Osteocyte (in vitro differentiated cells): ENCODE measurements at places on chromosomes 1 and 21. TPM values are rescaled to one million over a fixed set of nuclear protein-coding genes. Genes with fewer than 3 reads are reported as not detected.
A peak's percentile ranks its signal among the peaks of the same experiment; 100 is the strongest.

- peak; percentile 48 for DNase-seq
Observed at GRCh38 chr1:248851390-248851789, 7.5 kb downstream of the ZNF692 start.

GRCh38 chr1:44985747-44986359 is 542 bp downstream of the EIF2B3 start:
- DNase-seq = no peak

DNA sequence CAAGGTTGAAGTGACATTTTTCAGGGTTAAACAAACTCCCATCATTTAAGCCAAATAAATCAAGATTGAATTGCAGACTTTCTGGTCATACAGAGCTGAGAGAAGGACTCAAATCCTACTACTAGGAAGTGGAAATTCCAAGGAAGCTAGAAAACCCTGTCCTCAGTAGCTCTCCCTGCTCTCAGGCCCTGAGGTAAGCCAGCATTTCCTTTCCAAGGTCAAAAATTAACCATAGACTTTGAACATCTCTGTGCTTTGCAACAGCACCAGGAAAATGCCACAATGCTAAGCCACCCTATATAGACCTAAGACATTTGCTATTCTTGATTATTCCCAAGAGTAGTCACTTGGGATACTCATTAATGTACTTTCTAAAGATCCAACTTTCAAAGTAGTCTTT is 45.1 kb downstream of the LUZP1 start:
- DNase-seq = no peak

DNA sequence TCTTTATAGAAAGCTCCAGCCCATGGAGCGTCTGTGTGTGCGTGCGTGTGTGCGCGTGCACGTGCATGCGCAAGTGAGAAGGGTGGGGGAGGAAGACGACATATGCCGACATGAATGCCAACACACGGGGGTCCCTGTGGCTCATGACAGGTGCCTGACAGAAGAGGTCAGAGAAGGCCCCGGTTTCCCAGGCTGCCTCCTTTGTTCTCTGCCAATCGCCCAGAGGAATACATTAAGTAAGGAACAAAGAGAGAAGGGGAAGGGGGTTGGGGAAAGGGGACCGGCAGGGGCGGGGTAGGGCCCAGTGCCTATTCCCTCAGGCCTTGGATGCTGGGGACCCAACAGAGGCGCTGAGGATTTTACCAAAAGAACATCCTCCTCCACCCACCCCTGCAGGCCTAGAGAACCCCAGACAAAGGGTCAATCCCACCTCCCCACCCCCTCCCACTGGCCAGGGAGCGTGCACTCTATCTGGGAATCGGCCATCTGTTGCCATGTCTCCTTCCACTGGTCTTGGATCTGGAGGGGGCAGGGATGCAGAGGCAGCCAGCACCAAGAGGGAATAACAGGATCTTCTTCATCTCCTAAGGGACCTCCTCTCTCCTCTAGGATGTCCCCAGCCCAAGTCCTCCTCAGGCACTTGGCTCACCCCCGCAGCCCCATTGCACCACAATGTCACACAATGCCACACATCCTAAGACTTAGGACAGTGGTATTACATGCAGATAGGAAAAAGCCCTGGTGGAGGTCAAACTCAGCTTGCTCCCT is 39.4 kb downstream of the PIK3C2B start:
- DNase-seq = no peak

DNA sequence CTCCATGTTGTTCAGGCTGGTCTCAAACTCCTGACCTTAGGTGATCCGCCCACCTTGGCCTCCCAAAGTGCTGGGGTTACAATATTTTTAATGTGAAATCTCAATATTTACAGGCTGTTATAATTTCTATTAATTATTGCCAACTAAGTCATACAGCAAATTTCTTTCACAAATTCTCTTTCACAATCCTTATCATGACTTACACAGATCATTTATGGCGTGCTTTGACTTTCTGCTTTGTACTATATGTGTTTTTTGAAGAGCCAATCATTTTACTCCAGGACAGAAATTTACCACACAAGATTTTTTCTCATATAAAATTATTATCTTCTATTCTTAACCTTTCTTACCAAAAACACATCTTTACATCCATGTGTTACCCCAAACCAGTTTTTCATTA is 1729.9 kb downstream of the NCAM2 start:
- no peak for DNase-seq

DNA sequence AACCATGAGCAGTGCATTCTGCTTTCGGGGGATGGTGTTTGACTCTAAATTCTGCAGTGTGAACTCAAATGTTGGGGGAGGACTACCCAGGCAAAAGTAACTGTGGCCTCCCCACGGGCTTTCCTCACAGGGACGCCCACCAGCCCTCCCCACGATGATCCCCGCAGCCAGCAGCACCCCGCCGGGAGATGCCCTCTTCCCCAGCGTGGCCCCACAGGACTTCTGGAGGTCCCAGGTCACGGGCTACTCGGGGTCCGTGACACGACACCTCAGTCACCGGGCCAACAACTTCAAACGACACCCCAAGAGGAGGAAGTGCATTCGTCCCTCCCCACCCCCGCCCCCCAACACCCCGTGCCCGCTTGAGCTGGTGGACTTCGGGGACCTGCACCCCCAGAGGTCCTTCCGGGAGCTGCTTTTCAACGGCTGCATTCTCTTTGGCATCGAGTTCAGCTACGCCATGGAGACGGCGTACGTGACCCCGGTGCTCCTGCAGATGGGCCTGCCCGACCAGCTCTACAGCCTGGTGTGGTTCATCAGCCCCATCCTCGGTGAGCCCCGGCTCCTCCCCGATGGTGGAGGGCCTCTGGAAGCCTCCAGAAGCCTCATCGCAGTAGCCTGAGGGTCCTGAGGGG is 6.4 kb downstream of the SLC45A1 start:
- DNase-seq = no peak

DNA sequence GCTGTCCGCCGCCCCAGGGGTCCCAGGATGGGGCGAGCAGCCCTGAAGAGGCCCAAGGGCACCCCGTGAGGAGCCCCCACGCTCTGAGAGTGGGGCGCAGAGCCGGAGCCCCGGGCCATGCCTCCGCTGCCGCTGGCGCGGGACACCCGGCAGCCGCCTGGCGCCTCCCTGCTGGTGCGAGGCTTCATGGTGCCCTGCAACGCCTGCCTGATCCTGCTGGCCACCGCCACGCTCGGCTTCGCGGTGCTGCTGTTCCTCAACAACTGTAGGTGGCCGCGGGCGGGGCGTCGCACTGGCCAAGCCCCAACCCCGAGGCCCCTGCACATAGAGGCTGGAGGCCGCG is 14.5 kb downstream of the AGRN start:
- no peak for DNase-seq

DNA sequence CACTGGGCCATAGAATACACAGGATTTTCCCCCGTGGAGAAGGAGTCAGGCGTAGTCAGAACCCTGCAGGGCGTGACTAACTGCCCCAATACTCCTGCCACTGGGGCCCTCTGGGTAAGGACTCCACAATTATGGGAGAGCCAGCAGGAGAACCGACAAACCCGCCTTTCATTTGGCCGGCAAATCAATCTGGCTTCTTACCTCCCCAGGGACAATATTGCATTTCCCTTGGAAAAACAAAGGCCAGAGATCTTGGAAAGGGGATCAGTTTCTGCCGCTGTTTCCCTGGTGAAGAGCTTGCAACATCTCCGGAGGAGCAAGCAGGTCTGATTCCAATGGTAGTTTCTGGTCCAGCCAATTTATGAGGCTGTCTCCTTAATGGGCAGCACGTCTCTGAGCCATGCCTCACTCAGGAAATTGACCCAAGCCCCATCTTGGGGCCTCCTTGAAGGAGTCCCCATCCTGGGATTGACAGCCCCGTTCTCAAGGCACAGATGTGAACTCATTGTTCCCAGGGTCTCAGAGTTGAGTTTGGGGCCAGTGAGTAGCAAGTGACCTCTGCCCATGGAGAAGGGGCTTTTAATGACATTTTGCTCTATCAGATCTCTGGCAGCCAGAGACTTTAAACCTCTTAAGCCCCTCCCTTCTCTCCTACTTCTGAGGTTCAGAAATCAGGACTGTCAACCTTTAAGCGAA is 4.3 kb downstream of the TRABD2B start:
- DNase-seq = no peak

DNA sequence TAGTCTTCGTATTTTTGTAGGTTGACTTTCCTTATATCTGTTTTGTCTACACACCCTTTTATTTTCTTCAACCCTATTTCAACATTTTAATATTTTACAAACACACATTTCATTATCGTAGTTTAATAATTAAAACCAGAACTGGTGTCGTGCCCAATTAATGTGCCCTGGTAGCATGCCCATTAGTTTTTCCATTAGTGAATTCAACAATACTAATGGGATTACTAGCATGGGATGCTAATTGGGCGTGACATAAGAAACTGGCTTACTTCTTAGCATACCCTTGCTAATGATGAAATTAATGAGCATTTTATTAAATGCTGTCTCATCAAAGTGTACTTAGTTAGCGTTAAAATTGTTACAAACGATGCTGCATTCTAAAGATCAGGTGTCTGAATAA is 332.7 kb downstream of the USH2A start:
- no peak for DNase-seq

DNA sequence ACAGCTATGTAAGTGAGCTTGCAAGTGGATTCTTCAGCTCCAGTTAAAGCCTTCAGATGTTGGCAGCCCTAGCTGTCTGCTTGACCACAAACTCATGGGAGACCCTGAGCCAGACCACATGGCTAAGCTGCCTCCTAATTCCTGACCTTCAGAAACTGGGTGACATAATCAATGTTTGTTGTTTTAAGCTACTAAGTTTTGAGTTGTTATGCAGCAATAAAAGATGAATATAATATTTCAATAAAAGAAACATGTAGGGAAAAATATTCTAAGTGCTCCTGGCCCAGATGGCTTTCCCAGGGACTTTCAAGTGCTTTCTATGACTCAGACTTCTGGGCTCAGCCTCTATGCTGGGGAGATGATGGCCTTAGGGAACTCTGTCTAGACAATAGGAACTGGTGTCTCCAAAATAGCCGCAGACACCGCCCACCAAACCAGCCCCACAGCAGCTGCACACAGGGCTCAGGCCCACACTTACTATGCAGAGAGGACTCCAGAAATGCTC is 20.3 kb upstream of the AZIN2 start:
- DNase-seq = peak; percentile 92

DNA sequence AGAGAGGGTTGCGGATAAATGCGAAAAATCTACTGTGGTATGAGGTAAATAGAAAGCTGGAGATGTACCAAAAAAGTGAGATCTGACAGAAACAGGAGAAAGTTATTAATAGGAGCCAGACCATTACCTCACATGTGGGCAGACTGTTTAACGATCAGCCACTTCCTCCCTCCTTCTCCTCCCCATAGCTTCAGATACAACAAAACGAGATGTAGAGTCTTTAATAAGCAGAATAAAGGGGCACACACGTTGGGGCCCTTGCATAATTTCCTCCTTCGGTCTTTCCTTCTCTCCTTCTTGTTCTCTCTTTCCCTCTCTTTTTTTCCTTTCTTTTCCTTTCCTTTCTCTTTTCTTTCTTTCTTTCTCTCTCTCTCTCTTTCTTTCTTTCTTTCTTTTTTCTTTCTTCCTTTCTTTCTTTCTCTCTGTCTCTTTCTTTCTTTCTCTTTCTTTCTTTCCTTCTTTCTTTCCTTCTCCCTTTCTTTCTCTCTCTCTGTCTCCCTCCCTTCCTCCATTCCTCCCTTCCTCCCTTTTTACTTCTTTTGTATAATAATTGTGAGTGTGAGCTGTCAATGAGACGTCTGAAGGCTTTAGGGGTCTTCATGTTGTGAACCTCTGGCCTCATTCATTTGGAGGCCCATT is 242.1 kb downstream of the GRIK1 start:
- no peak for DNase-seq

- DNase-seq = no peak
Observed at GRCh38 chr1:247535402-247535801, 838 bp downstream of the OR2C3 start.

DNA sequence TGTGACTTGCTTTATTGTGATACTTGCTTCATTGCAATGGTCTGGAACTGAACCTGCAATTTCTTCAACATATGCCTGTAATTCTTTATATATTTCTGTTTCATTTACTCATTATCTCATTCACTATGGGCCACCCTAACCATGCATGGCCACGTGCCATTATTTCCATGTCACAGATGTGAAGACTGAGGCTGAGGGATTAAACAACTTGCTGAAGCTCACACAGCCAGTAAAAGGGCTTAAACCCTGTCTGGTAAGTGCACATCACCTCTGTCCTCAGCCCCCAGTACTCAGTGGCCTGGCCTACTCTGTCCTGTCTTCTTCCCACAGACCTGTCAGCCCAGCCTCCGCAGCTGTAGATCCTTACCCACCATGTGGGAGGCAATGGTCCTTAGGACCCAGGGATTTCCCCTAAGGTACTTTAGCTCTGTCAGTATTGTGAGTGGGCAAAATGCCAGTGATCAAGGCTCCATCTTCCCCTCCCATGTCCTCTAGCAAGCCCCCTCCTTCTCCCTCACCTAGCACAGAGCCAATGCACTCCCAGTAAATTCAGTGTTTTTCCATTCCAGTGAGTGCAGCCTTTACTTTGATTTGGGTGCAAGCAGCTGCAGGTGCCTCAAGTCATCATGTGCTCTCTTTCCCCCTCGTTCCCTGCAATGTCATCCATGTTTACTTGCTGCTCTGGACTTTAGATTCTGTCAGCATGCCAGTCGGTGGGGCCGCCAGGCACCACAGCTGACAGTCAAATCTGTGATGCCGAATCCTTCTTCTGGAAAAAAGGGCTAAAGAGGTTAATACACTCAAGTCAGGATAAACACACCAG is 228.2 kb upstream of the PROX1 start:
- no peak for DNase-seq

GRCh38 chr21:37982496-37983318 is 66.5 kb upstream of the KCNJ6 start:
- DNase-seq = no peak

DNA sequence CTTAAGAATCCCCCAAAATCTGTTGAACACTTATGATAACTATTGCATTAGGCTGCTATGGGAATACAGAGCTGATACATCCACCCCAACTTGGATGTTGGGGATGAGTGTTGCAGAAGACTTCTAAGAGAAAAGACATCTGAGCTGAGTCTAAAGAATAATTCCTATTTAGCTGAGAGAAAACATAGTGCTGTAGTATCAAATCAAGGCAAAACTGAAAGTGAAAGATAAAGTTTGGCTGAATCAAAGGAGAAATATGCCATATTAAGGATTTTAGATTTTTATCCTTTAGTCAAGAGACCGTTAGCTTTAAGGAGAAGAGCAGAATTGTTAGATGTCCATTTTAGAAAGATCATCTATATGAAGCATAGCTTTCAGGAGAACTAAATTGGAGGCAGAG is 726.9 kb upstream of the PTBP2 start:
- no peak for DNase-seq

Gene ST6GALNAC5
- 2.6 and 3.7 TPM in 2 replicates for total RNA-seq

Gene FCER1G
- not detected in 2 replicates for total RNA-seq

Gene GBP4
- not detected in 2 replicates for total RNA-seq

Gene LCE4A
- total RNA-seq = not detected in 2 replicates

Gene ALDH4A1
- 13.7 and 13.8 TPM in 2 replicates for total RNA-seq

Gene CFHR1
- not detected in 2 replicates for total RNA-seq

Gene IFI44
- total RNA-seq = 14.2 and 19.7 TPM in 2 replicates

Gene NGF
- 14.8 and 19.6 TPM in 2 replicates for total RNA-seq

Gene ERVH48-1
- total RNA-seq = not detected in 2 replicates

Gene SERTAD4
- 40.5 and 47.2 TPM in 2 replicates for total RNA-seq

Gene LPGAT1
- total RNA-seq = 48.4 and 51.3 TPM in 2 replicates

Gene EDEM3
- 34.7 and 36.8 TPM in 2 replicates for total RNA-seq

Gene RGS18
- total RNA-seq = not detected in 2 replicates

Gene MXRA8
- total RNA-seq = 440 and 449 TPM in 2 replicates
